ENCODE measurements at places on chromosomes 12 and 14.

- DNase-seq: no peak
These were observed 103.1 kb downstream of the PRICKLE1 start for GRCh38 chr12:42486407-42486806.

DNA sequence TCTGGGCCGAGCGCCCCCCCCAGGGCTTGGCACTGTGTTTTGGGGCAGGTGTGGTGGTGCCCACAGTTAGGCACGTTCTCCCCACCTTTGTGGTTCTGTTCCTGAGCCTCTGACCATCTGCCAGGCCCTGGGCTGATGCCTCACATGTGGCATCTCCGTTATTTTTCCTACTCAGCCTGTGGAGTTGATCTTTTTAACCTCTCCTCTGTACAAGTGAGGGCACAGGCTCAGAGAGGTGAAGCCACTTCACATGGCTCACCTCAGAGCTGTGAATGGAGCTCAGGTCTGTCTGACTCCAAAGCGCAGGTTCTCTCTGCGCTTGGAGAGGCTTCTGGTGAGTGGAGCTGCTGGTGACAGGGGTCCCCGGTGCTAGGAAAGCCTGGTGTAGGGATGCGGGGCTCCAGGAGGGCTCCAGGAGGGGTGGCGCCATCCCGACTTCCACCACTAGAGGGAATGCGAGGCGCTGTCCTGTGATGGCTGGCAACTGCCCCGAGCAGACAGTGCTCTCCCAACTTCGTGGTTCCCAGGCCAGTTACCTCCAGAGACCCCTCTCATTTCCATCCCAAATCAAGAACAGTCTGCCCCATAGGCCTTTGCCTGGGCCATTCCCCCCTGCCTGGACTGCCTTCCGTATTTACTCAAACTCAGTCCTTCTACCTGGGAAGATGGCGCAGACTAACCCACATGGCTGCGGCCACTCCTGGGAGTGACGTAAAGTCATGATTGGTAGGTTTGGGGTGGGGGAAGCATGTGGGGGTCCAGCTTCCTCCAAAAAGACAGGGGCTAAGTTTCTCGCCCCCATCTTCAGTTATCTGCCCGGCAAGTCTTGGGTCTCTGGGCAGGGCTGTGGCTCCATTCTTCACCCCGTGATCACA lies 9.9 kb downstream of the BCL7A start:
- peak; percentile 46 for DNase-seq

DNA sequence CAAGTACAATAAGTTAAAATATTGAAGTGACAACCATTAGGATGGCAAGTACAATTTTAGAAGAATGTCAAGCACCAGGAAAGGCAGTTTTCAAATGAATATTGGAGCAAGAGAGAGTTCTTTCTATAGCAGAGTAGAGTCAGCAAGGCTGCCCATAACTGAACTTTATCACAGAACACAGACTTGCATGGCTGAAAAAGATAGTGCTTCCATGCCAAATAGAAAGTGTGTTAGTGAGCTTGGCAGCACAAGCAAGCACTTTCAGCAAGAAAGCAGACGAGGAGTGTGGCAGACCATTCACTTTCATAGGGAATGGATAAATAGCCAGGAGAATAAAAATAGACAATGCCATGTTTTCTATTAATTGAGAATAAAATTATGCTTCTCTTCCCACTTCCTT lies 647.0 kb upstream of the MGAT4C start:
- no peak for DNase-seq

GRCh38 chr14:103538291-103539055 lies 9.5 kb downstream of the TRMT61A start:
- DNase-seq: no peak

DNA sequence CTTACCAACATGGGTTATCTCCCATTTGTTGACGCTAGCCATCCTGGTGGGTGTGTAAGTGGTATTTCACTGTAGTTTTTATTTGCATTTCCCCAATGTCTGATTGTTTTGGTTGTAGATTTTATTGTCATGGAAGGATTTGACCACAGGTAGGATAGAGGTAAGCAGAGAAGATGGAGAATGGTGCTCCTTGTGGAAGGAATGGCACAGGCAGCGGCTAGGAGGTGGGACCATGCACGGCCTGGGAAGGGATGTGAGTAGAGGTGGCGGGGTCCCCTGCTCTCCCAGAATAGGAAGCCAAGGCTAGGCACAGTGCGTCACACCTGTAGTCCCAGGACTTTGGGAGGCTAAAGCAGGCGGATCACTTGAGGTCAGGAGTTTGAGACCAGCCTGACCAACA lies 41.4 kb downstream of the PHETA1 start:
- DNase-seq: no peak

DNA sequence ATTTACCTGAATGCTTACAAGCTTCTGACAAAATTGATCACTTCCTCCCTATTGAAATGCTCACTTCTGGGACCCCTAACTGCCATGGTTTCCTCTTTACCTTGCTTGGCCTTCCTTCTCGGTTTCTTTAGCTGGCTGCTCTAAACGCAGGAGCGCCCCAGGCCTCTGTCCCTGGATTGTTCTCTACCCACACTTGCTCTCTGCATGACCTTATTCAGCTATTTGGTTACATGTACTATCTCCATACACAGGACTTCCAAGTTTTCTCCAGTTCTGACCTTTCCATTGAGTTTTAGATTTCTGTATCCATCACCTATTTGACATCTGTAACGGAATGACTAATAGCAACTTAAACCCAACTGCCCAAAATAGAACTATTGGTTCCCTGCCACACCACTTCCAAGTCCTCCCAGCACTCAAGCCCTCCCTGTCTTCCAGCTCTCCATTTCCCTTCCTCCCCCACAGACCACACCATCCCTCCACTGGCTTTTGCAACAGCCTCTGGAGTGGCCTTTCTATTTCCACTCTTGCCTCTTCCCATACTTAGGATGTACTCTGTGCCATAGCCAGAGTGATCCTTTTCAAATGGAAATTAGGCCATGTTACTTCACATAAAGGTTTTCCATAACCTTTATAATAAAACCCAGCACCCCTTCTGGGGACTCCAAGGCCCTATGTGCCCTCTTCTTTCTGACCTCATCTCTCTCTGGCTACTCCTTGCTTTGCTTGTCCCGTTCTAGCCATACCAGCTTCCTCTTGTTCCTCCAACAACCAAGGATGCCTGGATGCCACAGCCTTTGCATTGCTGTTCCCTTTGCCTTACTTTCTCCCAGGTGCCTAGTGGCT lies 202.2 kb downstream of the AEBP2 start:
- no peak for DNase-seq

Measured in activated naive CD4-positive, alpha-beta T cell (primary cell).